Fibroblast of skin of right biceps (primary cell): ENCODE measurements at places on chromosomes 4 and X.

- no peak for DNase-seq
Measured at GRCh38 chr4:173169178-173169427, 492 bp downstream of the GALNT7 start.

DNA sequence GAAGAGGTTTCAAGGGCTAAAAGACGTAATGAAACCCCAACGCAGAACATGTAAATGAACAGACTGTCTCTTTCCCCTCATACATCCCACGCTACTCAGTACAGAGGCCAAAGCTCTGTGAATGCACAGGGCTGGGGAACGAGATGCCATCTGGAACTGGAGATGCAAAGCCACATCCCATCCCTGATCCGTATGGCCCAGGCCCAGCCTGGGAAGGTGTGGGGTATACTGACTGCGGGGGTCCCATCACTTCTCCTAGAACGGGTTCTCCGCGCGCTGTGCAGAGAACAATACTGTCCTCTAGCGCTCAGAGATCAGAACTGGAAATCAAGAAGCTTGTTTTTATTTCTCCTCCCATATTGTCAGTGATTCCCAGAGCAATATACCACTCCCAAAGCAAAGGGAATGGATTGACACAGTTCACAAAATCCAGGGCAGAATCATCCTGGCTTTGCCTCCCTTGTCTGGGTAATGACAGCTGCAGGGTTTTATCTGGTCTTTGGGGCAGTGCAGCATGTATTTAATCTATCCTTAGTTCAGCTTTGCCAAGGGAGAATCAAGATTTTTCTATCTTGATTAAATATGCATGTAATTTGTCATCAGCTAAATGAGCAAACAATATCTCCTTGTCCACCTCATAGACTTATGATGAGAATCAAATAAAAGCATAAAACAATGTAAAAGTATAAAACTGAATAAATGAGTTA, 47.3 kb upstream of the TLR3 start:
- DNase-seq: peak; percentile 48

DNA sequence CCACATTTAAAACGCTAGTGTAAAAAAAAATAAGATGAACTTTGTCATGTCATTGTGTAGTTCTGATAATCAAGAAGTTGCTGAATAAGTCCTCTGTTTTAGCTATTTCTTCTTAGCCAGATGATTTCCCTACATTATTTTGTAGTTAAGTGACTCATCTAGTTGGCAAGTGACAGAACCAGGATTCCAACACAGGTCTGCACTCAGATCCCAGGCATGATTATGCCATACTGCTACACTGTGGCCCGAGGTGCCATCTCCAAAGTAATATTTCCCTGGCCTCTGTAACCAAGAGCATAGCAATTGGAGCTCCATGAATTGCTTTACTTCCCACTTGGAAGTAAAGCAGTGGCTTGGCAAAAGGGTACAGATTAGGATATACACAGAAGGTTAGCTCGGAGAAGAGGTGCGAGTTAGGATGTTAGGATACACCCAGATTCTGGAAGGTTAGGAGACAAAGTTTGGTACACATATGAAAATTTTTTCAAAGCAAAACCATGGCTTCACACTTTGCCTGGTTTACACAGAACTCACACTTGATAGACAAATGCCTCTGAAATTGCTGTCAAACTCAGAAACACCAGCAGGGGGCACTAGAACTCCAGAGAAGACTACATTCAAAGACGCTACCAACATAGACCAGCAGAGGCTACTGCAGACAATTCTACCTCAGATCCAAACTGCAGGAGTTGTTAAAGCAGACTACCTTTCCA, 41.4 kb downstream of the SRPX2 start:
- peak; percentile 66 for DNase-seq

GRCh38 chr4:150425161-150425560, 156.8 kb upstream of the MAB21L2 start:
- no peak for DNase-seq

DNA sequence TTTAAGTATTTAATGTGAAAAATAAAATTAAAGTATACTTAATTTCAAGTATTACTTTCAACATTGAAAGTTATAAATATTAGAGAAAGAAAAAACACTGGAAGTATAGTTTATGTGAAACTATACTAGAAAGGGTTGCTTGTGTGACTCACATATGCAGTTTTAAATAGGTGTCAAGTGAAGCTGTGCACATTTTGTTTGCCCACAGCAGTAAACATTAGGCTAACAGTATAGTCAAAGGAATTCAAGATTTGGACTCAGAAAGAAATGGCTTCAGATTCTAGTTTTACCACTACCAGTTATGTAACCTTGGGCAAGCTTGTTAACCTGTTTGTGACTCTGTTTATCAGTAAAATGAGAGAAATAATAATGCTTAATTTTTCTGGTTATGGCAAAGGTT, 148.2 kb downstream of the FAM47B start:
- no peak for DNase-seq

DNA sequence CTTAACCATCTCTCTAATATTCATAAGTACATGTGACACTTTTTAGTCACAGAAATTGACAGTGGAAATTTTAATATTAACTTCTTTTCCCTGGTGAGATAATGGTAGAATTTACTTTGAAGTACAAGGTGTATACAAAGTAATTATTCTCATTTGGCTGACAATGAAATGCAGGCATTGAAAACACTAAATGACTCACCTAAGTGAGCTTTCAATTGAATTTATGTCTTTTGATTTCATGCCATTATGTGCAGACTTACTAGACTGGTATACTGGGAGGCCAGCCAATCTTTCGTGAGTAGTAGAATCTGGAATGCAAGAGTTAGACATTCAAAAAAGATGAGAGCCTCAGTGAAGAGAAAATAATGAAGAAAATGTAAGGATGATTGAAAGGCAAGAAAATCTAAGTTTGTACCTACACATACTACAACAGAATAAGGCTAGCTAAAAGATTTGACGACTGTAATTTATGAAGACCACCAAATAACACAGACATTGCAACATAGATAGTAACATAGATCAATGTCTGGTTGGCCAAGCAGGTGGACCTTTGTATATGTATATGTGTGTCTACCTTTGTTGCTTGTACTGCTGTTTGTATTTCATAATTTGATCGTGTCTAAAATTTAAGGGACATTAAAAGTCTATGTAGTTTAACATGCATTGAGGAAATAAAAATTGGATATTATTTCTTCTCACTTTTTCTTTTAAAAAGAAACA, 459.7 kb downstream of the IL15 start:
- DNase-seq: peak; percentile 97

DNA sequence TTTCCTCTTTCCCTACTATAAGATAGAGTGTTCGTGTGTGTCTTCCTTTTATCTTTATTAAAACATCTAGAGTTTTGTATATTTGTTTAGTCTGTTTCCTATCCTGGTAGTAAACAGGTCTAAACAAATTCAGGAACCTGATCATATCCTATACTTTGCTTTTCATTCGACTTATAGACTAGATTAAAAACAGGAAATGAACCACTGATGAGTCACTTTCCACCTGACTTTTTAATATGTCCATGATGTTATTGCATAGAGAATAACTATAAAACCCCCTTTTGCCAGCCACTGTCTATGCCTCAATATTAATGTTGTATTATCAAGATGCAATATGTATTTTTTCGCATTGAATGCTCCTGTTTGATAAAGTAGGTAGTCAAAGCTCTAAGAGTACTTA, 1794.0 kb downstream of the STIM2 start:
- DNase-seq: no peak

GRCh38 chr4:158513256-158513655, 8.4 kb upstream of the RXFP1 start:
- no peak for DNase-seq

- DNase-seq: no peak
Measured at GRCh38 chr4:161604516-161605300, 559.1 kb downstream of the FSTL5 start.

DNA sequence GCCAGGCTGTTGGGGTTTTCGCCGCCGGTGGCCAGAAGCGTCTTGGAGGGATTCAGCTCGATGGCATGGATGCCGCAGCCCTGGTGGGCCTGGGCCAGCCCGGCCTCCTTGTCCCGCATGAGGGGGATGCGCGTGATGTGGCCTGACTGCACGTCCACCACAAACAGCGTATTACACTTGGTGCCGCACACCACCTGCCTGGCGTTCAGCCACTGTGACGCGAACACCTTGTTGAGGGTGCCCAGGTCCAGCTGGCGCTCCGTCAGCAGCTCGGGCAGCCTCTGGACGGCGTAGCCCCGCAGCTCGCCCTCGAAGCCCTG, 728 bp downstream of the DCAF12L2 start:
- DNase-seq: no peak

DNA sequence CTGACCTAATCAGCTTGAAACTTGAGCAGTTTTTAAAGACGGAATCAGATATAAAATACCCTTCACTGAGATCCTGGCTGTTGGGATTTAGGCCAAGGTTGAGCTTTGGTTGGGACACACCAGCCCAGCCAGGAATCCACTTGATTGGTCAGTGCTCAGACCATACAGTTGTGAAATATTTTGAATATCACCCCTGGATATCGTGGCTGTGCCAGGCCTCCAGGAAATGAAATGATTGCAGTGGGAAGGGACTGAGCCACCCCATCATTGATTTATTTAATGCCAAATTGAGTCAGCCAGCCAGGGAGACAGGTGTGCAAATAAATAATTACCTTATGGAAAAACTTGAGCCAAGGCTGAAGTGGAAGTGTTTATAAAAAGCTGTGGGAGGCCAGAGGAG, 128.4 kb upstream of the SCML1 start:
- DNase-seq: no peak

GRCh38 chrX:111823128-111823527, 52.9 kb upstream of the TRPC5OS start:
- DNase-seq: peak; percentile 46

GRCh38 chr4:119017636-119018035, 118.0 kb upstream of the MYOZ2 start:
- DNase-seq: no peak

GRCh38 chrX:121876305-121876704, 828.9 kb downstream of the GLUD2 start:
- peak; percentile 84 for DNase-seq

GRCh38 chrX:109534933-109535332, 1.7 kb upstream of the NXT2 start:
- no peak for DNase-seq

GRCh38 chr4:2891294-2891693, 47.6 kb downstream of the ADD1 start:
- DNase-seq: peak; percentile 50

DNA sequence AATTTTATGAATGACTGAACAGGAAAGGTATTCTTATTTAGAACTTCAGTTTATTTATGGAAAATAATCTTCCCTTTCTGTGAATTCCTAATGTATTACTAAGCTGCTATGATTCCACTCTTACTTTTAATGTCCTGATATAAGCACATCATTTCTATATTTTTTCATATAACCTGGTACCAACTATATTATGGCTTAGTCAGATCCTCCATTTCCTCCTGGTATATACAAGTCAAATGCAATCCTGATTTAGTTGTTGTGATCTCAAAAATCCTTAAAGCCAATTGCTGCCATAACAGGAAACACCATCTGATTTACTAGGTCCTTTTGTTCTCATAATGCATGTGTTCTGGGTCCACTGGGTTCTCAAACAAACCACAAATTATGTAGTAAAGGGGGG, 26.8 kb downstream of the TRMT2B start:
- peak; percentile 33 for DNase-seq

GRCh38 chrX:53294024-53294648, 12.8 kb upstream of the IQSEC2 start:
- DNase-seq: no peak

- peak; percentile 20 for DNase-seq
Measured at GRCh38 chrX:28639451-28639850, 52.2 kb downstream of the IL1RAPL1 start.

DNA sequence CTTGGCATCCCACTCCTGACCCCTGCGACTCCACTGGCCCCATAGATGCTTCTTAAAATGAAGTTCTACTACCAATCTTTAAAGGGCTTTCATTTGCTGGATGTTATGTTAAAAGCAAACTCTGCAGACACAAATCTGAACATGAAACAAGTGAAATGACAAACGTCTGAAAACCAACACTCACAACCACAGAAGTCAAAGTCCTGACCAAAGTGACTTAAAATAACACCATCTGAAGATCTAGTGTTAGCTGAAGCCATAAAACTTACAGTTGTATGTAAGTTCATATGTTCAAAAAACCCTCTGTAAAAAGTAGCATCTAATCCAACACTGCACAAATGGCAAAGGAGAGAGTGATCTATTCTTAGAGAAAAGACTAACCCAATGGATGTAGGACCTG, 178.7 kb downstream of the SH3KBP1 start:
- DNase-seq: no peak

GRCh38 chrX:111560801-111561200, 49.4 kb downstream of the SERTM2 start:
- DNase-seq: no peak

DNA sequence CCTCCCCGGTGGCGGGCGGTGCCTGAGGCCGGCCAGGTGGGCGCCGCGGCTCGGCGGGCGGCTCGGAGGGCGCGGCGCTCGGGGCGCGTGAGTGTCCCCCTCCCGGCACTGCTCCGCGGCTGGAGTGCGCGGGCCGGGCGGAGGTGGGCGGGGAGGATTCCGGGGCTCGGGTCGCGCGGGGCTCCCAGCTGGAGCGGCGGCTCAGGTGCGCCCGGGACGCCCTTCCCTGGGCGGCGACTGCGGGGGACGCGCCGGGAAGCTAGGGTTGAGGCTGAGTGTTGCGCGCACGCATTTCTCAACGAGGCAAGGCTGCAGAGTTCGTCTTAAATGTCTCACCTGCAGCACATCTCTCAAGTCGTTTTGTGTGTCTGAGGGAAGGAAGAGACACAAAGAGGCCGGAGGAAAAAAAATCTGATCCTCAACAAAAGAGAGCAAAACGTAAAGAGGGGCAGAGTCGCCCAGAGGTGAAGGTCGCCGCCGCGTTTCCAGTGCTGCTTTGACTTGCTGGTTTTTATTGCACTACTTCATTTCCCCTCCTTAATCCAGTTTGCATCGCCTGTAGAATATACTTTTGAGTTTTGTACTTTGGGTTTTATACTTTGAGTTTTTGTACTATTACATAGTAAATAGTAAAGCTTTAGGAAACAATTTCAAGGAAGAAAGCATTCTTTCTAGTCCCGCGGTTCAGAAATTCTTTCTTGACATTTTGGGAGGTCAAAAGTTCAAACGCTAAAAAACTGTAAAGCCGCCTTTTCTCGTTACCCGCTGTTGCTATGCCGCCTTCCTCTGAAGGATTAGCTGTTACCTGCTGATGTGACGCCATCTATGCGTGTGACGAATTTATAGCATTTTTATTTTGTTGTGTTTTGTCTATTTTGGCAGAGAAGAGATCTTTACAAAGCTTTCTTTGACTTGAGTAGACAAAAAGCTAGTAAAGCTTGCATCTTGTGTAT, 106.5 kb upstream of the STOX2 start:
- no peak for DNase-seq

GRCh38 chr4:1379801-1380331, 26.4 kb downstream of the NKX1-1 start:
- no peak for DNase-seq

GRCh38 chrX:39504850-39505259, 592.9 kb downstream of the BCOR start:
- DNase-seq: peak; percentile 72

GRCh38 chr4:163161536-163162205, 5.0 kb downstream of the NAF1 start:
- peak; percentile 84 for DNase-seq

- no peak for DNase-seq
Measured at GRCh38 chr4:101813604-101814003, 23.1 kb downstream of the BANK1 start.
